ENCODE measurements at places on chromosomes 1 and 21.

GRCh38 chr1:29335573-29335972, 99.3 kb downstream of the PTPRU start:
- DNase-seq: no peak

GRCh38 chr1:187680823-187681222, 852.1 kb downstream of the PLA2G4A start:
- DNase-seq: no peak

DNA sequence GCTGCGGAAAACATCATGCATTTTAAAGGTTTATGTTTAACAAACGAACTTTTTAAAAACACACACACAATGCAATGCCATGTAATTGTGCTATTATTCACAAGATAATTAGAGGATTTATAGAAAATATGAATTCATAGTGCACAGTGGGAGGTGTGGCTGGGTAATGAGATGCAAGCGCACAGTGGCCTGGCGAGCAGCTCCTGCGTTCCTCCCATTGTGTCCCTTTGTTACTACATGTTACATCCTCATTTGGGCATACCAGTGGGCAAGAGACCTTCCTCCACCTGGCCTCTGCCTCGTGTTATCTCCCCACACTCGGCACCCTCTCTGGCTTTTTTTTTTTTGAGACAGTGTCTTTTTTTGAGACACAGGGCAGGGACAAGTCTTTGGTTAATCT, 30.0 kb upstream of the TENT5B start:
- DNase-seq: no peak

- no peak for DNase-seq
Observed at GRCh38 chr1:78053498-78053897, 7.7 kb downstream of the GIPC2 start.

- no peak for DNase-seq
Observed at GRCh38 chr1:29861446-29861845, 625.1 kb downstream of the PTPRU start.

DNA sequence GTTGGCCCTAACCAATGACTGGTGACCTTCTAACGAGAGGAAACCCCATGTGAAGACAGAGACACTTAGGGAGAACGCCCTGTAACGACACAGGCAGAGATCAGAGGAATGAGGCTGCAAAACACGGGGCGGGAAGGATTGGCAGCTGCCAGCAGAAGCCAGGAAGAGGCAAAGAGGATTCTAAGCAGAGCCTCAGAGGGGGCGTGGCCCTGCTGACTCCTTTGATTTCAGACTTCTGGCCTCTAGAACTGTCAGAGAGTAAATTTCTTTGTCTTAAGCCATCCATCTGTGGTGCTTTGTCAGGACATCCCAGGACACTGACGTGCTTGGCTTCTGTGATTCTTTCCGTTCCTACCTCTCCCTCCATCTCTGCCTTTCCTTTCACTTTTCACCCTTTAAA, 79.3 kb downstream of the SH3BGR start:
- no peak for DNase-seq

GRCh38 chr1:180670681-180671080, 38.9 kb downstream of the XPR1 start:
- DNase-seq: no peak

DNA sequence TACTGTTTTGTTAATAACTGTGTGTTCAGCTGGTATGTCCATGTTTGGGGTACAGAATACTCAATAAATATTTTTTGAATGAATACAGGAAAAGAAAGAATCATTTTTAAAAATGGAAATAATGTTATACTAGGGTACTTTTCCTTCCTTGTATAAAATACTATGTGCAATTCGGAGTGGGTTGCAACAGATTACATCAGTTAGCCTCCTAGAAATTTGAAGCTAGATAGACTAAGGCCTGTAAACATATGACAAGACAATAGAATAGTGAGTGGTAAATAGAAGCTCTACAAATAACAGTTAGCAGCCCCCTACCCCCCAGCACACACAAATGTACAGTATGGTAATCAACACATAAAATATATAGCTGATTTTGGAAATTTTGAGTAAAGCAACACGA, 195.9 kb downstream of the KCNT2 start:
- DNase-seq: no peak

DNA sequence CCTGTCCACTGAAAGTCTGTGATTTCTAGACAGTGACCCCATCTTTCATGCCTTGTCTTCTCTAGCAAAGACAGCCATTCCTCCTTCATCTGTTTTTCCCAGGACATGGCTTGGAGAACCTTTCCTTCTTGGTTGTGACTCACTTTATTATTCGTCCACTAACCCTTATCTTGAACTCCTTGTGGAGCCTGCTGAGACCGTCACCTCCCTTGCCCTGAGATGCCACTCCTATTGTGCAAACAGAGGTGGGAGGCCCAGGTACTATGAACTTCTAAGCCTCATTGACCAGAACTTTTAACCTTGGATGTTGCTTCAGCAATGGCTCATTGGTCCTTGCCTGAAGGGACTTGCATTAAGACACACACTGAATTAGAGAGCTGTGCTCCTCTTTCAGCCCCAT, 117.5 kb downstream of the FOXD2 start:
- no peak for DNase-seq

DNA sequence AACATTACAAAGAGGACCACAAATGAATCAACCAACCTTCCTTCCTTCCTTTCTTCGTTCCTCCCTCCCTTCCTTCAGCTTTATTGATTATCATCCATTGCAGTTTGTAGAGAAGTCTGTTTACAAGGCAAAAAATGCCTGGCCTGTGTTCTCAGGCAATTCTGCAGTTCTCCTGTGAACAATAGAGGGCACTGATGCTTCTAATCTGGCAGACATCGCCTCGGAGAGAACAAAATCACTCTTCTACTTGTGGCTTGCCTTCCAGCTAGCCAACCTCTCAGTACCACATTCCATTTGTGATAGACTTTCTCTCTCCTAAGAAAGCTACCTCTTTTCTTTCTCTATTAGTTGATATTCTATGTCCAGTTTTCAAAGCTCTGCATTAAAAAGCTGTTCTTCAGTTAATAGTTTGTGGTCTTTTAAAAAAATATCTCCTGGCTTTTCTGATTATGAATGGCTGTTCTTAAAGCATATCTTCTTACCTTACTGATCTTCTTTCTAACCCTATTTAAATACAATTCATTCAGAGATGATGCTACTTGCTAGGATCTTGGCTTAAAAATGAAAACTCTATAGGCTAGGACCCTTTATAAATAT, 26.9 kb upstream of the ESRRG start:
- no peak for DNase-seq

DNA sequence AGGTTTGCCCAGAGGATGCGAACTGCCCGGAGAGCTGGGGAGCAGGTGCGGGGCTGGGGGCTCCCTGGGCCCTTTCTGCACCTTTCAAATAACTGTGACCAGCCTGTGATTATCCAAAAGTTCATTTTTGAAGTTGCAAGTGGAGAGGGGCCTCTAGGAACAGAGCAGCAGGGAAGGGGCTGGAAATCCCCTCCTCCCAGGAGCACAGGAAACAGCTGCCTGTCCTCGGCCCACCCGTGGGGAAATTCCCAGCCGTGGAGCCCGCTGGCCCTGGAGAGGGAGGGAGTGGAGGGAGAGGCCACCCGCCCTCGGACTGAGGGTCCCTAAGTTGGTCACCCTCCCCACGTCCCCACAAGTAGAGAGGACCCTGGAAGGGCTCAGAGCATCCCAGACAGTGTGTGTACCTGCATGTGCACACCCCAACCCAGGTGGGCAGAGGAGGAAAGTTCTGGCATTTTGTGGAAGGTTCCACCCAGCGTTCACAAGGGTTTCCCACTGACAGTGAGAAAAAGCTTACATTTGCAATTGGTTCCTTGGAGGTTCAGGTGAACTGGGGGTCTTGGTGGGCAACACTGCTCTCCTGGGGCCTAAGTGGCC, 1.2 kb upstream of the TNFRSF4 start:
- DNase-seq: no peak

GRCh38 chr1:165173409-165173808, 183.1 kb downstream of the LMX1A start:
- DNase-seq: no peak

Data from activated CD8-positive, alpha-beta memory T cell treated with anti-CD3 and anti-CD28 coated beads for 48 hours (primary cell).